Neuronal stem cell (in vitro differentiated cells): ENCODE measurements at places on chromosomes 3 and 15.

GRCh38 chr3:124428372-124429128 is 301.7 kb upstream of the UMPS start:
- DNase-seq, result no peak
- no peaks in the 10 kb centered on the region for H3K27me3 ChIP-seq
- no peaks in the 10 kb centered on the region for H3K4me1 ChIP-seq
- H3K36me3 ChIP-seq, result peaks cover 37% of the 10 kb centered on the region

- no peaks in the 10 kb centered on the region for H3K27me3 ChIP-seq
- no peak overlapping the region for H3K4me3 ChIP-seq
- H3K36me3 ChIP-seq, result no peaks in the 10 kb centered on the region
- DNase-seq, result no peak
Observed at GRCh38 chr15:51809457-51809856, 20.0 kb upstream of the TMOD3 start.

DNA sequence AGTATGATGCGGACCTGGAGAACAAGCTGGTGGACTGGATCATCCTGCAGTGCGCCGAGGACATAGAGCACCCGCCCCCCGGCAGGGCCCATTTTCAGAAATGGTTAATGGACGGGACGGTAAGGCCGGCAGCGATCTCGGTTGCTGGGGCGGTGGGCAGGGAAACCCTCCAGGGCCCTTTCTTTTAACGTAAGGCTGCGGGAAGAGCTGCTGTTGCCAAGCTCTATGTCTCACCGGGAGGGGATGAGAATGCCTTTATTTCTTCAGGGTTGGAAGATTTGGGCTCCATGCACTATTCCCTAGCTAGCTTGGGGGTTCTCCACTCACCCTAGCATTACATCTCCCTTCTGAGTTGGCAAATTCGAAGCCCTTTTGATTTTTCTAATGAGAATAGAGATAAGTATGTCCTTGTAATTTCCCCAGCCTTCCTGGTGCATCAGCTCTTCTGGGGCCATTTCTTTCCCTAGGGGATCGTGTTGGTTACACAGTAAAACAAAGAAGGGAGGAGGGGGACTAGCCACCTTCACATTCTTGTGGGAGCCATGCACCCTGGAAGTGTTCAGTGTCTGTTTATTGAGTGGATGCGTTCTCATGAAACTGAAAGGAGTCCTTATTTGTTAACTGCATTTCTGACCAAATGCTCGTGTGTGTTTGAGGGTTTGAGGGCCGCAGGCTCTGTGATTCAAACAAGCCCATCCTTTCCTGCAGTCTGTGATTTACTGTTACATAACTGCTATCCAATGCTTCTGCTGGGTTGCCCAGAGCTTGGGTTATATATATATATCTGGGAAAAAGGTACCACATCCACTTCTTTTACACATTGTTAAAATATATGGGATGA is 982 bp downstream of the TAGLN3 start:
- H3K27ac ChIP-seq, result peak overlapping the region; percentile 100
- DNase-seq, result no peak
- H3K4me3 ChIP-seq, result peak overlapping the region; percentile 89

DNA sequence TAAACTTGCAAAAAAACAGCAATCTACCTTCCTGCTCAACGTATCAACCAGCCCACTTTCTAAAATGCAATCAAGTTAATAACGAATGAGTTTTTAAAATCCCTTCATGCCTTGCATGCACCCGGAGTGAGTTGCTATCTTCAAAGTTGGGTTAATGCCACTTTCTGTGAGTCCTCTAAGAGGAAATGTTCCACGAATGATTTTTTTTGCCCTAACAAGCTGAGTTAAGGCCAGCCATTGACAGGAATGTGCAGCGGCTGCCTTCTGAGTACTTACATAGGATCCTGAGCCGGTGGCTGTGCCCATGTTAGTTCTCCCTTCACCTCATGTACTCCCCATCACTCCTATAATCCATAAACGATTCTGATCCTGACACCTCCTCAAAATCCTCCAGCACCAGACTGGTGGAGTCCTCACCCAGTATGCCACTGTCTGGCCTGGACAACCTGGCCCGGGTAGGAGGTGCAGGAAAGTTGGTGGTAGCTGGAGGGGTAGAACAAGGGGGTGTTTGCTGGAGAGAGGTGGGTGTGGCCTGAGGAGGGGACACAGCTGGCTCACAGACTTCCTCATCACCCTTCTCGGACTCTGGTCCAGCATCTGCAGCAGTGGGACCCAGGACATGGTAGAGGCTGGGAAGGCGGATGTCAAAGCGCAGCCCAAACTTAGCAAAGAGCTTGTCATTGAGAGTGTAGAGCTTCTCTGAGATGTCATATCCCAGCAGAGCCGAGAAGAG is 12.4 kb downstream of the POPDC2 start:
- H3K27ac ChIP-seq, result no peak overlapping the region
- H3K4me3 ChIP-seq, result no peak overlapping the region
- no peaks in the 10 kb centered on the region for H3K27me3 ChIP-seq

DNA sequence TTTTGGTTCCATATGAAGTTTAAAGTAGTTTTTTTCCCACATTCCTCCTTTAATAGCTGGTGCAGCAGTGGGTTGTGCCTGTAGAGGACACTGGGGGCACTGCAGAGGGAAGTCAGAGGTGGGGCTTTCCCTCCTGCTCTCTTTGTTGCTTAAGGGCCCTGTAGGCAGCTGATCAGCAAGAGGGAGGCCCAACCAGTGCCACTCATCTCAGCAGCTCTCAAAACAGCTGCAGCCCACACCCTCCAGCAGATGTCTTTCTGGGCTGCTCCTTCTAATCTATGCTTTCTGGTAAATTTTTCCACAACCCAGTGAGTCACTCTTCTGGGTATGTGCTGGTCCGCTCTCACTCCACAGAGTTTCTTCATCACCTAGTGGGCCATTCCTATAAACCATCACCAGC is 263.8 kb downstream of the FEZF2 start:
- no peak for DNase-seq
- no peak overlapping the region for H3K4me3 ChIP-seq
- no peaks in the 10 kb centered on the region for H3K36me3 ChIP-seq
- H3K27ac ChIP-seq, result no peak overlapping the region

GRCh38 chr3:192597506-192597905 is 129.8 kb downstream of the FGF12 start:
- H3K4me1 ChIP-seq, result no peaks in the 10 kb centered on the region
- H3K27ac ChIP-seq, result no peak overlapping the region

GRCh38 chr3:133717424-133717823 is 28.8 kb upstream of the TF start:
- no peak overlapping the region for H3K27ac ChIP-seq
- peaks cover 60% of the 10 kb centered on the region for H3K27me3 ChIP-seq
- no peak overlapping the region for H3K4me3 ChIP-seq
- no peaks in the 10 kb centered on the region for H3K4me1 ChIP-seq
- DNase-seq, result no peak
- H3K36me3 ChIP-seq, result no peaks in the 10 kb centered on the region
